ENCODE measurements at places on chromosomes 7 and 10.

DNA sequence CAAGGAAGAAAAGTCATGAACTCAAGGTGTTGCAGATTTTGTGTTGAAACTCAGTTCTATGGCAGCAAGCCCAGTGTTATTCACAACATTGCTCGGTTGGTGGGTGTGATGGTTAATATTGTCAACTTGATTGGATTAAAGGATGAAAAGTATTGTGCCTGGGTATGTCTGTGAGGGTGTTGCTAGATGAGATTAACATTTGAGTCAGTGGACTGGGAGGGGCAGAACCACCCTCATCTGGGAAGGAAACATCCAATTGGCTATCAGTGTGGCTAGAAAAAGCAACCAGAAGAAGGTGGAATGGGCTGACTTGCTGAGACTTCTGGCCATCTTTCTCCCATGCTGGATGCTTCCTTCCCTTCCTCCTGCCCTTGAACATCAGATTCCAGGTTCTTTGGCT is 353.2 kb downstream of the ADRA2A start:
- no peak for DNase-seq

DNA sequence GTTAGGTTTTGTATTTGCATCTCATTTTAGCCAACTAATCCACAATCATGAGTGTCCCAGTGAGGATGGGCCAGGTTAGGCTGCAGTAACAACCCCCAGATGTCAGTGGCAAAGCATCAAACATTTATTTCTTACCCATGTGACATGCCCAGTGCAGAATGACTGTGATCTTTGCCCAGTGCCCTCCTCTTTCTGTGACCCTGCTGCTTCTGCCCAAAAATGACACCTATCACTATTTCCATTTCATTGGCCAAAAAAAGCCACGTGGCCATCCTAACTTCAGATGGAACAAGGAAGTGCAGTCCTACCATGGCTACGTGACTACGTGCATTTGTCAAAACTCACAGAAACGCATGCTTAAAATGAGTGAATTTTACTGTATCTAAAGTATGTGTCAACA is 109.2 kb upstream of the PRR15 start:
- DNase-seq, result no peak

DNA sequence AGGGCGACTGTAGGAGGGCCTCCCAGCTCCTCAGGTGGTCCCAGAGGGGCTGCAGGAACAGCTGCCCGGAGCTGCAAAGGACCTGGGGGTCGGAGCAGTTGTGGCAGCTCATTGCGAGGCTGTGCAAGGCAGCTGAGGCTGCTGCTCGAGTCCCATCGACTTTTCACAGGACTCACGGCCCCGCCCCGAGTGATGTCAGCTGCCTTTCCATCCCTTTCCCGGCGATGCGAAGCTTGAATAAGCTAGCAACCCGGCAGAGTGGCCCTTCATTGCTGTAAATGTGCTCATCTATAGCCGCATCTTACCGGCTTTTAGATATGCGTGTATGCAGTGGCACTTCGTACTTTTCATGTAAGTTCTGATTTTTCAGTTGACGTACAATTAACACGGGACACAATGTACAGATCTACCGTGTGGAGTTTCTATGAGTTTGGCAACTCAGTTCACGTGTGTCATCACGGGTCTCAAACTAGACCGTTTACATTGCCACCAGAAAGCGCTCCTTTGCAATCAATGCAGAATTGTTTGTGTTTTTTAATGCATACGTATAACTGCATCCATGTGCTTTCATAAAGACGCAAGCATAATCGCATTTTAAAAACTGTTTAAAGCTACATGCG is at the start of gene CH25H:
CH25H (minus strand) TSS at position 137 of the 620 bp plus-strand sequence; CDS start at position 112, 25 bp downstream.
- peak; percentile 64 for DNase-seq

DNA sequence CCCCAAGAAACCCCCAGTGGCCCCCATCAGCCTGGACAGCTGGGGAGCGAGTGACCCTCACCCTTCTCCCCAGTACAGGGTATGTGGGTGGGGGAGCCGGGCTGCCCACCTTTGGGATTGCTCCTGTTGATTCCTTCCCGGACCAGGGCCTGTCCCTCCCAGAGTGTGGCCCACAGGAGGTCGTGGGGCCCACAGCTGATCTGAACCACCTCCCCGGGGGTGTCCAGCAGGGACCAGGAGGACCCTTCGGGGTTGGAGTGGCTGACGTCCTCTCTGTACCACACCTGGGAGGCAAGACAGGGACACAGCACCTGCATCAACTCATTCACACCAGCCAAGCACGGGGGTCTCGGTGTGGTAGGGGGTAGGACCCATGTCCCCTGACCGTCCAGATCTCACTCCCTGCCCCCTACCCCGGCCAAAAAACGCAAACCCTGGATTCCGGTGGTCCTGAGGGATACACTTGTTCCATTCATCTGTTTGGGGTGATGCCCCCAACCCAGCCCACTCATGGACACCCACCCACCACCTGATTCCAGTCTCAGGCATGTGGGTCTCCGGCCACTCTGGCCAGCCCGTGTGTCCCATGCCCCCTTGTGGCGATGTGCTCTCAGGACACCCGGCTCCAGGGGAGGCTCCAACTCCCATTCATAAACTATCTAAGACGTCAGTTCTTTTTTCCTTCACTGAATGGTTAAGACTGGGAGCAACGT is 10.9 kb downstream of the TECPR1 start:
- no peak for DNase-seq

- DNase-seq, result no peak
Observed at GRCh38 chr10:12742771-12743170, 258.7 kb downstream of the CCDC3 start.

GRCh38 chr10:116045366-116046356 is 227.3 kb downstream of the GFRA1 start:
- no peak for DNase-seq

GRCh38 chr7:88431882-88432281 is 125.2 kb upstream of the STEAP4 start:
- no peak for DNase-seq

GRCh38 chr10:126156012-126156411 is 232.3 kb downstream of the ADAM12 start:
- DNase-seq, result no peak

- DNase-seq, result no peak
Observed at GRCh38 chr10:23354630-23355279, 10.2 kb upstream of the C10orf67 start.

GRCh38 chr7:127876393-127876792 is 154.8 kb downstream of the LRRC4 start:
- DNase-seq, result peak; percentile 49

- DNase-seq, result no peak
Observed at GRCh38 chr10:86230557-86231180, 135.9 kb downstream of the GRID1 start.

DNA sequence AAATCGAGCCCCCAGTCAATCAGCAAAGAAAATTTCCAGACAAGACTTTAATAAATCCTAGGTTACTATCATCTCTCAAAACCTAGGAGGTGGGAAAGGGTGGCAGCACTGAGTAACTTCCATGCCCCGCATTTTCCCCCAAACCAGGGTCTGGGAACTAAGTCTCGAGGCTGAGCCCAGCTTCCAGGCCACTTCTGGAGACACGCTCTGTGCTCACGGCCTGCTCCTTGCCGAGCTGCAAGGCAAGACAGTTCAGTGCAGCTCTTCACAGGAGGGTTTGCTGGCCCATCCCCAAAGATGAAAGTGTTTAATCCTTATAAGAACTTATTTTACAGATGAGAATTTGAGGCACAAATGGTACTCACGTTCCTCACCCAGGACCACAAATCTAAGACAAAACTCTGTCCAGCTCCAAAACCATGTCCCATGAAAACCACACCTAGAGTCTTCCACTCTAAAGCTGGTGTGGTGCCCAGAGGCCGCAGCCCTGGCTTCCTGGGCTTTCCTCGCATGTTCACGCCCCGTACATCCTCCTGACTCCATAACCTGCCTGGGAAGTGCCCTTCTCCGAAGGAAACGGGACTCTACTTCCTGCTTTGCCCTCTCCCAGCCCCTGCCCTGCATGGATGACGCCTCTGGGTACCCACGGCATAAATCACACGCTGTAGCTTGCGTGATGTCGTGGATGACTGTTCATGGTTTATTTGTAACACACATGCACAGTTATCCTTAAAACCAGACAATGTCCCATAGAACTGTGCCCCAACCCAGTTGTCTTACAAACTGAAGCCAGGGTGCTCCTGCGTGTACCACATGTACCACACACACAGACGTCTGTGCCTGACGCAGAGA is 201.2 kb downstream of the DIP2C start:
- DNase-seq, result no peak

- no peak for DNase-seq
Observed at GRCh38 chr7:73366990-73367389, 39.0 kb downstream of the FKBP6 start.

DNA sequence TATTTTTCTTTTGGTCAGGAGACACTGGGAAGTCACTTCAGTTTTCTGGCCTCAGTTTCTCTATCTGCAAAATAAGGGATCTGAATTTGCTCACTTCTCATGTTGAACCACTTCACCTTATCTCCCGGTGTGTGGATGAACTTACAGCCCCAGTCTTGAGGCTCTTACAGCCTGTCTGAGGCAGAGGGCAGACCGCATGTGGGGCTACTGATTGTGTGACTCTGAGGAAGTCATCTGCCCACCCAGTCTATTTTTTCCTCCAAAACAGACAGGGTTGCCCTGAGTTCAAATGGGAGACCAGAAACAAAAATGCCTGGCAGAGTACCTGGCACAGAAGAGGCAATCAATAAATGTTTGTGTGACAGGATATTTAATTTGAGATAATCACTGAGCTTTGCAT is 78.3 kb downstream of the LRMDA start:
- no peak for DNase-seq

GRCh38 chr10:63069318-63069717 is 63.8 kb upstream of the NRBF2 start:
- no peak for DNase-seq

- DNase-seq, result no peak
Observed at GRCh38 chr10:129344731-129345355, 122.2 kb upstream of the MGMT start.

DNA sequence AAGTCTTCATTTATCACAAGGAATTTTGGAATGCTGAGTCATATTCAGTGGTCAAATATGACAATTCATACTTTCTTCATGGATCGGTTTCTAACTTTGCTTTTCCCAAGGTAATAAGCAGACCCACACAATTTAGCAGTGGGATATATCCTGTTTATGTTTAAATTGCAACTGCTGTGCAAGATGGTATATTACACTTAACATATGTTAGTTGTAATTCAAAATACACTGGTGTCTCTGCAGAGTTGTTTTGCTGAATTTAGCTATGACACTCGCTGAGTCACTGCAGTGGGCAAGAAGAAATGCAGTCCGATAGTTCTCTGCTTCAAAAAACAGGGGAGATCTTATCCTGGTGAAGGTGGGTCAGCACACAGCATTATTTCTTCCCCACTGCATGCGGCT is 194.8 kb upstream of the PTN start:
- DNase-seq, result peak; percentile 87

DNA sequence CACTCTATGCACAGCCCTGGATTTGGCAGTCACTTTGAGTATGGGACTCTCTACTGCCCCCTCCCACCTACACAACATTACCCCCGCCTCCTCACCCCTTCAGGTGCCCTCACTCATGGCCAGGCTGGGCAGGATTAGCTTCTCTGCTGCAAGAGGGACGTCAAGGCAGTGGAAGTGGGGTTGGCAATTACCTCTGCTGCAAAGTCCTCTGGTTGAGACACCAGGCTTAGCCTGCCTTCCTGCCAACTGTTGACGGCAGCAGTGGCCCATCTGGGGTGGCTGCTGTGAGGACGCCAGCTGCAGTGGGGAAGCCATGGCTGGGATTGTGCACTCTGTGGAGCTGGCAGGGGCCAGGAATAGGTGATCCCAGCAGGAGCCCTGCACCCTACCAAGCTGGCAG is 26.7 kb downstream of the SVIL start:
- DNase-seq, result no peak

- no peak for DNase-seq
Observed at GRCh38 chr10:97974100-97974499, 56.3 kb downstream of the CRTAC1 start.

GRCh38 chr7:21028186-21028585 is 241.5 kb upstream of the SP8 start:
- DNase-seq, result peak; percentile 8

- DNase-seq, result peak; percentile 80
Observed at GRCh38 chr10:9634466-9634865, 1383.2 kb upstream of the CELF2 start.

DNA sequence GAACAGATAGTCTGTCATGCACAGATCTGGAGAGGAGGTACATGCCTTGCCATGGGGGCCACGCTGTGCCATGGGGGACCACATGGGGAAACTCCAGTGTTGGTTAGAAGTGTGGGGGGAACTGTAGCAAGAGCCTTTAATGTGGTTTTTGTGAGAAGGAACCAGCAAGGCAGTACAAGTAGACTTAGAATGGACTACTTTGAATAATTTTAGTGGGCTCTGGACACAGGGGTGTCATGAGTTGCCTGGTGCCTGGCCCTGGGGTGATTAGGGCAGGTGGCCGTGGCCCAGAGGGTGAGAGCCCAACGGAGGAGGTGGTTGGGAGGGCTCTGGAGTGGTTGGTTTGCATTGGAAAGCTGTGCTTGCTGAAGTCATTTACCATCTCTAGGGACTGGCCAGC is 77.2 kb downstream of the CXCL12 start:
- DNase-seq, result no peak

- no peak for DNase-seq
Observed at GRCh38 chr10:132186488-132187429, at the start of gene DPYSL4. DPYSL4 (plus strand) TSS chr10:132186948; CDS start chr10:132187064, 116 bp downstream.

GRCh38 chr7:151759591-151760042 is 117.3 kb downstream of the PRKAG2 start:
- peak; percentile 34 for DNase-seq

GRCh38 chr7:104845557-104845956 is 168.4 kb upstream of the KMT2E start:
- no peak for DNase-seq

- no peak for DNase-seq
Observed at GRCh38 chr10:74947781-74948401, 121.5 kb downstream of the KAT6B start.

DNA sequence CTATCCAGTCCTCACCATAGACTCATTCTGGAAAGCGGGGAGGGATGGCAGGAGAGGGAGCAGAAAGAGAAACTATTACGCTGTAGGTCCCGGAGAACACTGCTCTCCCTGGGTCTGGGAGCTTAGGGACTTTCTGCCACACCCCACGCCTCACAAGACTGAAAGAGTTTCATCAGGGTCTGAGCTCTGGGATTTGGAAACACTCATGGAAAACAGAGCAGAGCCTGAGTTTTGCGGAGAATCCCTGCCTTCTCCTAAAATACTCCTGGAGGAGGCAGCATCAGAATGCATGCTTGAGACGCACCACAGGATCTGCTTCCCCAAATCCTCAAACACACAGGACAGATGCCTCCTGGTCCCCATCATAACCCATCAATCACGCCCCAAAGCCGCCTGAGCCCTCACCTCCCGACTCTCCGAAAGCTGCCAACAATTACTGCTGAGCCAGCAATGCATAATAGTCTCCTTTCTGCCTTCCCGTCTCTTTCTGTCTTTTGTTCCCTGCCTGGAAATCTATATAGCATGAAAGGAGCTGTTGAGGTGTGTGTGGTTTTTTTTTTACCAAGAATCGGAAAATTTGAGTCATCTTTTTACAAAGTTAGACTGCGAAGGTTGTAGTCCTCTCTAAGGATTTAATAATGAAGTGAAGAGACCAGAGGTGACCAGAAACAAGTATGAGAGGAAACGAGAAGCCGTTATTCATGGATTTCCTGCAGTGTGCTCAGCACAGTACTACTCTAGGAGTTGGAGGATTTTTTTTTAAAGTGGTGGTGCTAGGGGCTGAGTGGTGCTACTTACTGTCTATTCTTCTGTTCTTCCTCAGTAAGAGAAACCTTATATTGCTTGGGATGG is 37.7 kb downstream of the ASB13 start:
- DNase-seq, result peak; percentile 69

- DNase-seq, result no peak
Observed at GRCh38 chr7:91979590-91979989, 38.9 kb downstream of the AKAP9 start.

Measured in astrocyte (in vitro differentiated cells and primary cell).